ENCODE measurements at places on chromosomes 11 and 22.

- DNase-seq = no peak
These were observed 21.0 kb downstream of the RTN4RL2 start for GRCh38 chr11:57481315-57481714.

- DNase-seq = no peak
These were observed 6.8 kb upstream of the GGA1 start for GRCh38 chr22:37601540-37602442.

DNA sequence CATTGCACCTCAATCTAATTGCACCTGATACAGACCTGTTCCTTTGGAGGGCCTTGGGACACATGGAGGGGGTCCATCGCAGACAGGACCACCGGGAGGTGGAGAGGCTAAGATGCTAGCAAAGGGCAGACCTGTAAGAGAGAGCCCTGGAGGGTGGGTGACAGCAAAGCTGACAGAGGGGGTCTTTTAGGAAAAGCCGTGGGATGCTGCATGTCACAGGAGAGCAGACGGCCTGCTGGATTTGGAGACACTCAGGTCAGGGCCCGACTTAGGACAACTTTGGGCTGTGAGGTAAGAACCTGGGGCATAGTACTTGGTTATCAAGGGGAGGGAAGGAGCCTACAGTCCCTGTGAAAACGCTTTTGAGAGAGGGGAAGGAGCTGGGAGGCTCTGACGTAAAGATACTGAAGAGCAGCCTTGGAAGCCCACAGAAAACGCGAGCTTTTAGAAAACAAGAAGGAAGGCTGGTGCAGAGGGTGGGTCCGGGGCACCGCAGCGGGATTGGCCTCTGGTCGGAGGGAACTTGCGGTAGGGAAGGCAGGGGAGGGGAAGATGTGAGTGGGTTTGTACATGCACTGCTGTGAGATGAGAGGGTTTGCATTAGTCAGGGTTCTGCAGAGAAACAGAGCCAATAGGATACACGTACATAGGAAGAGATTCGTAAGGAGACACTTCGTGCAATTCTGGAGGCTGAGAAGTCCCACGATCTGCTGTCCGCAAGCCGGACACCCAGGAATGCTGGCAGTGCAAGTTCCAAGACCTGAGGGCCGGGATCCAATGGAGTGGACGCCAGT is 868.5 kb downstream of the TBC1D22A start:
- no peak for DNase-seq

- no peak for DNase-seq
These were observed 14.7 kb downstream of the APOL3 start for GRCh38 chr22:36145881-36146280.

DNA sequence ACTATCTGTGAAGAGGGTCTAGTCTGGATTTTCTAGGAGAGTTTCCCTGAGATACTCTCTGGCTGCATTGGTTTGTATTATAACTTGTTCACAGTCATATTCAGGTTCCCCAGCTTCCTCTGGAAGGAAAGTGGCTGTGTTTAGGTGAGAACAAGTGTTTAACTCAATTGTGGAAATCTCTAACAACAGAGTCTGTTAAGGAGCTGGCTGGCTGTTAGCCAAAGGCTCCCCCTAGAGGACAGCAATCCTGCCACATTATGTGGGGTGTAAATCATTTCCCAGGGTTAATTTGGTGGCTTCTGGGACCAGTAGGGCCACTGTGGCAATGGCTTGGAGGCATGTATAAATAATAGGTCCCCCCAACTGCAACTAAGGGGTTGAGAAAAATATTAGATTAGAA is 18.4 kb downstream of the MS4A6E start:
- no peak for DNase-seq

- DNase-seq = no peak
These were observed 467.3 kb downstream of the OPCML start for GRCh38 chr11:133064961-133065360.

GRCh38 chr11:81420668-81421250 is 1312.9 kb downstream of the FAM181B start:
- DNase-seq = no peak

DNA sequence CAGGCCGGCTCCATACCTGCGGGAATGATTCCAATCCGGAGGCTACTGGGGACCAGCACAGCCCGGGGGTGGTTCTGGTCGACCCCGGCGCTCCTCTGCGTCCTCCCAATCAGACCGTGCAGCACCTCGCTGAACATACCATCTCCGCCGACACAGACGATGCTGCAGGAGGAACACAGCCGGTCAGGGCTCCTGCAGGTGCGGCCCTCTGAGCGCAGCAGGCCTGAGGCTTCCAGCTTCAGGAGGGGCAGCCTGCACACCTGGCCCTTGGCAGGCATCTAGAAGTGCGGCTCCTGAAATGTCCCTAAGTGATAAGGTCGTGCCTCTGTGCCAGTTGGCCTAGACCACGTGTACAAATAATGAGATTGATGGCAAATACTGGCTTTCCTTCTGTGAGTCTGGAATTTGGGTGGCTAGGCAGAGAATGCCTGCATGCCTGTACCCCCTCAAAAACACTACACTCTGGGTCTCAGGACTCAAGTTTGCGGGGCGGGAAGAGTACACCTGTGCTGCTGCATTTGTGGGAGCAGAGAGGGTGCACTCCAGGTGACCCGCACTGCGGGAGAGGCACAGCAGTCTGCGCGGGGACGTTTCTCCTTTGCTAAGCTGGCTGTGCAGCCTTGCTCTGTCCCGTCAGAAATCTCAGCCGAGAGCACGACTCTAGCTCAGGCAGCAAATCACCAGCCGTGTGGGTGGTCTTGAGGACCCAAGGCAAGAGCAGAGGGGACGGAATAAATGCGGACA is 30.1 kb downstream of the CERK start:
- no peak for DNase-seq

GRCh38 chr11:132992838-132993631 is 539.3 kb downstream of the OPCML start:
- no peak for DNase-seq

GRCh38 chr22:38452373-38453065 is 2.5 kb downstream of the KCNJ4 start:
- no peak for DNase-seq

DNA sequence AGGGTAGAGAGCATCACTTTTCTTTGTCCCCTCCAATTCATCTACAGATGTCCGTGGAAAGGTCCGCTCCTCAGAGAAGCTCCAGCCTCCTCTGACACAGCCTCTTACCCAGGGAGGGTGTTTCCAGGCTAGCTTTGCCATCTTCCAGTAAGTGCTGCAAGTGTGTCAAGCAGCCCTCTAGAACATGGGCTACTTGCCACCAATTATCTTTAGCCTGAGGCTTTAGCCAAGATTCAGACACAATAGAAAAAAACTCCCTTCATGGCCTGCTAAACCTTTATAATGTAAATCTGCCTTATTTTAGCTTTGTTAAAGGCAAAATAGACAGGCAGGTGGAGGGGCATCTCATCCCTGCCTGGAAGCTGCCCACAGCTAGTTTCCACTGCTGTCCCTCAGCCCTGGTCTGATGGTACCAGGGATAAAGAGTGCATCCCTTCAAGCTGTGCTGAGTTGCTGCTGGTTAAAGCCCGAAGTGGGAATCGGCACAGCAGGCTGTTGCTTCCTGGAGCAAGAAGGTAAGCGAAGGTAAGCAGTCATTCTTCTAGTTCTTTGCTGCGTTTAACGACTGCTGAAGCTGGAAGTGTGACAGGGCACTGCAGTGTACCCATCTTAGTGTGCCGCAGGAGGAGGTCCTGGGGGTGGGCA is 190.1 kb upstream of the E2F8 start:
- no peak for DNase-seq

All from stimulated activated CD4-positive, alpha-beta T cell treated with anti-CD3 and anti-CD28 coated beads, Interleukin-15, amount 100 ng/mL, for 1 hour (primary cell).